CD4-positive, alpha-beta T cell treated with Interleukin-10 for 1 hour (primary cell): ENCODE measurements at places on chromosomes 16 and 17.

DNA sequence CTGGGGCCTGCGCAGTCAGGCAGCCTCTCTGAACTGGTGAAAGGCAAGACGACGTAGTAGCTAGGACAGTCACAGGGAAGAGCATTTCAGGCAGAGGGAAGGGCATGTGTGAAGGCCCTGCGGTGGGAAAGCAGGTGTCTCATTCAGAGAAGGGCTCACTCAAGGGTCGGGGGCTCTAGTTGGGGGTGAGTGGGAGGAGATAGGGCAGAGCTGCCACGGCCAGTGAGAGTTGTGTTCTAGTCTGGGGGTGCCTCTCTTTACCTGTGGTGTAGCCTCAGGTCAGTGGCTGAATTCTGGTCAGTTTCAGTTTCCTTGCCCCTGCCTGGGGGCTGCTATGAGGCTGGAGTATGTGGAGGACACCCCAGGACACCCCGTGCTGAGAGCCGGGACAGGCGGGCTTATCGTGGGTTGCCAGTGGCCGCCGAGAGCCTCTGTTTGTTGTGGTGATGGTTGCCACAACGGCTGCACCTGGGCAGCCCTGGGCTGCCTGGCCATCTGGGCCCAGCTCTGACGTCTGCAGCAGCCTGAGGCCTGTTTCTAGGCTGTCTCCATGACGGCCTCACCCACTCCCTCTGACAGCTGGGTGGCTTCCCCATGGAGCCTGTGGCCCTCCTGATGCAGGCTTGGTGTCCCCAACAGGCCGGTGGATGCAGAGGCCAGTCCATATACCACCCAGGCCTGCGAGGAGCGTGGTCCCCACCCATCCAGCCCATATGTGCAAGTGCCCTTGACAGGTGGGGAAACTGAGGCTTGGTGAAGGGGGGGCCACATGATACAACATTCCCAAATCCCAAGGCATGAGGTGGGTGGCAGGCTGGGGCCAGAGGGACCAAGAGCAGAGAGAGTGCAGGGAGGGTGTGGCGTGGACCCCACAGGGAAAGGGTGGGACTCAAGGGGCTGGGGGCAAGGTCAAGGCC lies 10.8 kb downstream of the MAP2K3 start:
- DNase-seq = no peak

- DNase-seq = no peak
Observed at GRCh38 chr17:36880268-36880905, 56.9 kb upstream of the LHX1 start.

- no peak for DNase-seq
Observed at GRCh38 chr17:65193305-65193704, 56.1 kb downstream of the RGS9 start.

GRCh38 chr16:8777217-8777616 lies 20.2 kb downstream of the TMEM186 start:
- no peak for DNase-seq

GRCh38 chr17:77045441-77046041 lies 95.2 kb upstream of the SEC14L1 start:
- no peak for DNase-seq

GRCh38 chr17:3433741-3434140 lies at the start of gene OR1E2:
Gene OR1E2 (minus strand): TSS chr17:3433841. CDS start chr17:3433841, 0 bp downstream.
- DNase-seq = no peak

GRCh38 chr16:73365016-73365551 lies 317.2 kb upstream of the ZFHX3 start:
- no peak for DNase-seq

DNA sequence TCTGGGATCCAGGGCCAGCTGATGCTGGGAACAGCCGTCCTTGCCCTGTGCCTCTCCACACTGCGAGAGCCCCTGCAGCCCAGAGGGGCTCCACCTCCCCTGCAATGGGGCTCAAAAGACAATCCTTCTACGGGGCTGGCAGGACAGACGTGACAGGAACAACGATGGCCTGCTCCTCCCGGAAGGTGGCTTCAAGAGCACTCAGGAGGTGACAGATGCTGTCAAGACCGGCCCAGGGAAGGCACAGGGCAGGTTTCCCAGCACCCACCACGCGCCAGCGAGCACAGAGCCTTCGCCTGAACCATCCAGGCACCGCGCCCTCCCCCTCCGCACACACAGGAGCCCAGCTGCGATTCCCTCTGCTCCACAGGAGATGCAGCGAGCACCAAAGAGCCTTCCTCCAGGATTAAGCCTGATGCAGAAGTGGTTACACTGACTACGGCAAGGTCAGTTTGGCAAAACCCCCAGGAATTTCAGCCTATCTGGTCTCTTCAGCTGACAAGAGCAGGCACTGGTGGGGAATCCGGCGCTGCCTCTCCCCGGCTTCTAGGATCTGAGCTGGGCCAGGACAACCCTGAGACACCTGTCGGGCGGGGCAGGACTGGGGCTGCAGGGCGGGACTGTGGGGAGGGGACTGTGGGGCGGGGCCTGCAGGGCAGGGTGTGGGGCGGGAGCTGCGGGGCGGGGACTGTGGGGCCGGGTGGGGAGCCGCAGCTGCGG lies 103.4 kb downstream of the ZNF778 start:
- no peak for DNase-seq

DNA sequence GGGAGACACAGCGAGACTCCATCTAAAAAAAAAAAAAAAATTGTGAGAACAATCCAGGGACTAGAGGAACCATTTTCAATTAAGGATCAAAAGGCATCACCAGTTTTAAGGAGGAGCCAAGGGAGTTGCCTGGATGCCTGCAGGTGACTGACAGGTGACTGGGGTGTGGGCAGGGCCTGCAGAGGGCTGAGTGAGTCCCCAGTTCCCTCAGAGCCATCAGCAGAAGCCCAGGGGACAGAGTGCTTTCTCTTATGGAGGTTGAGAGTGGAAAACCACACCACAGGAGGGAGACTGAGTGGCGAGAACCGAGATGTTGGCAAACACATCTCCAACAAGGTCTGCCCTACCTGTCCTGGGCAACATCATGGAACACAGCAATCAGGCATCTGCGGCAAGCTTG lies 27.1 kb upstream of the CREBBP start:
- no peak for DNase-seq

DNA sequence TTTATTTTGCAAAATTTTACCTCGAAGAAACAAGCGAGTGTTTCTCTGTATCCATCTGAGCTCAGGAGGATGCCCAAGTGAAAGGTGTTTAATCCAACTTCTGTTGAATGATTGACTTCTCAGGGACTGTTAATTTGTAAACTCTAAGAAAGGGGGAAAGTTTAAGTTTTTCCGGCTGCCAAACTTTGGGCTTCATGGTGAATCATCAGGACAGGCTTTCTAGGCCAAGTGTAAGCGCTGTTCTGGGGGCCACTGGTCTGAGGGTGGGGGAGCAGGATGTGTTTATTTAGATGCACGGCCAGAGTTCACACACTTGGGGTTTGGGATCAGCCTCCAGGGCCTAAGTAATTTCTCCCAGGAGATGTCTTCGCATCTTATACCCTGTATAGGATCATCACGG lies 110.4 kb downstream of the PITPNC1 start:
- DNase-seq = no peak

DNA sequence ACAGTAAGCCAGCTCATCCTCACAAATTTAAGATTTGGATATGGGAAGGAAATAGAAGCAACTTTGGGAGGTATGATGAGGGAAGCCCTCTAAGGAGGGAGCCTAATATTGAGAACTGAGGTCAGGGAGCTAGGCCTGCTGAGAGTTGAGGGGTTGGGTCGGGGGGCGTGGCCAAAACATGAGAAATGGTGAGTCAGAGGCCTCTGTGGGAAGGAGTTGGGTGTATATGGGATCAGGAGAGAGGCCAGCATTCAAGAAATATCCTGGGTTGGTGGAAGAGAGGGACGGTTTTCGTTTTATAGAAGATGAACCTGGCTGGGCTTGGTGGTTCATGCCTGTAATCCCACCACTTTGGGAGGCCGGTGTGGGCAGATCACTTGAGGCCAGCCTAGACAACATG lies 48.4 kb downstream of the CLEC16A start:
- DNase-seq = no peak

- DNase-seq = no peak
Observed at GRCh38 chr16:2176047-2176446, 20.4 kb downstream of the CASKIN1 start.

DNA sequence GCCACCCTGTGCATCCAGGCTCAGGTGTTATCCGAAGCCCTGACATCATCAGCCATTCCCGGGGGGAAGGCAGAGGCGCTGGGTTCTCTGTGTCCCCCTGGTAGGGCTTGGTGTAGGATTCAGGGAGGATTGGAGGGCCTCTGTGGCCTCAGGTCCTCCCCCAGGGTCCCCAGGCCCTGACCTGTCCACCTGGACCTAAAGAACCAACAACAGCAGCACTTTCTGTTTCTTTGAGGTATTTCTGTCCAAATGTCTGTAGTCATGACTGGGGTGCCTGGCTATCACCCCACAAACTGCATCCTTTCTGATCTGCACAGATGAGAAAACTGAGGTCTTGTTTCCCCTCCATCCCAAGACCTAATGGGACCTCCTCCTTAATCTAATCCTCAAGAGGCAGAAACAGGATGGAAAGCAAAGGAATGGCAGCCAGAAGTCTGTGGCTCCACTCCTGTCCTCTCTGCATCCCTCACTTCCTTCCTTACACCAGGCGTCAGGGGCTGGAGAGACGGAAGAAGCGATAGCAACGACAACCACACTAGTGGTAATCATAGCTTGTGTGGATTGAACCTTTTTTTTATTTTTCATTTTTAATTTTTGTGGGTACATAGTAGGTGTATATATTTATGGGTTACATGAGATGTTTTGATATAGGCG lies 11.8 kb downstream of the NLRC5 start:
- DNase-seq = no peak

DNA sequence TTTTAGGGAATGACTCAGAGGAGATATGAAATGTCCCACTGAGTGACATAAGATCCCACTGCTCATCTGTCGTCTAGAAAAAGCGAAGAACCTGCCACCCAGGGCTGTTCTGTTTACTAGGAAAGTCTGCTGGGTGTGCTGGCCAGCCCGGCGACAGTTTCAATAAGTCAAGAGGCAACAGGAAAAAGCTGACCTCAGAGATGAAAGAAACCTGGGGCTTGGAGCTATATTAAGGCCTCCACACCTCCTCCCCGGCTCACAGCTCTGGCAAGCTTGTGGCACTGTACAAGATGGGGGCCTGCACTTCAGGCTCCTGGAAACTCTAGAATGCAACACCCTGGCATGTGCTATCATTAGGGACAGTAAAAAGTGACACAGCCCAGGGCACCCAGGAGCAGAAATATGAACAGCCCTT lies 10.6 kb downstream of the ZFHX3 start:
- no peak for DNase-seq

DNA sequence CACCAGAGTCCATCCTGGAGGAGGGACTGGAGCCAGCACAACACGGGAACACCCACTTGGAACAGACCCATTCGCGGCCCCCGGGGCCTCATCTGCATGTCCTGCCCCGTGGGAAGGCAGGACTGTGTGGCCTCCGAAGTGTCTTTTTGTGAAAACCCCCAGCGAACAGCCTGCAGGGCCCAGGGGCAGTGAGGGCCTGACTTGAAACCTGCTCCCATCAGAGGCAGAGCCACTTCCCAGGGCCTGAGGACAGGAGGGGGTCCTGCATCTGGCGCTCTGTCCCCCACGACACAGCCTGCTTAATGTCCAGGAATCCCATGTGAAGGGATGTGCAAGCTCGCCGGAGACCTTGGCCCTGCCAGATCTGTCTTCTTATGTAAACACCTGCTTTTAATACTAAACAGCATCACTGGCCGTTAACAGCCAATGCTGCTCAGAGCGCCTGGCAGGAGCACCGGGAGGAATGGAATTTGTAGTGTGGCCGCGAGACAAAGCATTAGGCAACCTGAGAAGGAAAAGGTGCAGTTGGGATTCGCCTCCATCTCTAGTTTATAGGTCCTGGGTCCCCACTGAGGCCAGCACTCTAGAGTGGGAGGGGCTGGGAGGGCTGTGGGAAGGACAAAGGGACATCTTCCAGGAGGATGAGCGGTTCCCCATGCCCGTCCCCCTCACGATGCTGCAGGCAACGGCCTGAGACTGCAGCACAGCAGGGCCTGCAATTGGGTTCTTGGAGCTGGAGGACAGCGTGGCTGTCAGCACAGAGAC lies 9.6 kb upstream of the EVPL start:
- no peak for DNase-seq

DNA sequence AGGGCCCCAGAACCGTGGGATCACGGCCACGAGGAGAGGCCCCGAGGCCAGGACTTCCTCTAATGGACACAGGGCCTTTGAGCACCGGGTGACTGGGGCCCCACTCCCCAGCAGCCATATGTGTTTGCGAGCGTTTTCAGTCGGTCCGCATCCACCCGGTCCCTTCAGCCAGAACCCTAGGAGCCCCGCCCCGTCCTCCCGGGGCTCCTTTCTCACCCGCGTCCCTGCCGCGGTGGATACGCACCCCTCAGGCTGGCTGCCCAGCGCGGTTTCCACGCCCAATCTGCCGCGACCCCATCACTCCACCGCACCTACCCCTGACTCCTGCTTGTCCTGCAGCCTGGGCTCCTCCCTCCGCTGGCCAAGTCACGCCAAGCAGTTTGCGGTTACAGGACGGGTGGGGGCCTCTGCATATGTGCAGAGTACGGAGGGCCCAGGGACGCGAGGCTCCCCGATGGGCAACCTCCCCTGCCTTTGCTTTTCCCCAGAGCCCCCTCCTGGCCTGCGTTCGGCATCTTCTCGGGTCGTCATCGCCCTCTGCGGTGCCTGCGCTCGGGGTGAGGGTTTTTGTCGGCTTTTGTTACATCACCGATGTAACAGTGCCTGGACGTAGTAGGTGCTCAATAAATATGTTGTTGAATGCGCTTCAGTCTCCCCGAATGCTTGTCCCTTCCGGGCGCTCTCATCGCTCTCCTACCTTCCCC lies 1.0 kb upstream of the TTYH2 start:
- no peak for DNase-seq

DNA sequence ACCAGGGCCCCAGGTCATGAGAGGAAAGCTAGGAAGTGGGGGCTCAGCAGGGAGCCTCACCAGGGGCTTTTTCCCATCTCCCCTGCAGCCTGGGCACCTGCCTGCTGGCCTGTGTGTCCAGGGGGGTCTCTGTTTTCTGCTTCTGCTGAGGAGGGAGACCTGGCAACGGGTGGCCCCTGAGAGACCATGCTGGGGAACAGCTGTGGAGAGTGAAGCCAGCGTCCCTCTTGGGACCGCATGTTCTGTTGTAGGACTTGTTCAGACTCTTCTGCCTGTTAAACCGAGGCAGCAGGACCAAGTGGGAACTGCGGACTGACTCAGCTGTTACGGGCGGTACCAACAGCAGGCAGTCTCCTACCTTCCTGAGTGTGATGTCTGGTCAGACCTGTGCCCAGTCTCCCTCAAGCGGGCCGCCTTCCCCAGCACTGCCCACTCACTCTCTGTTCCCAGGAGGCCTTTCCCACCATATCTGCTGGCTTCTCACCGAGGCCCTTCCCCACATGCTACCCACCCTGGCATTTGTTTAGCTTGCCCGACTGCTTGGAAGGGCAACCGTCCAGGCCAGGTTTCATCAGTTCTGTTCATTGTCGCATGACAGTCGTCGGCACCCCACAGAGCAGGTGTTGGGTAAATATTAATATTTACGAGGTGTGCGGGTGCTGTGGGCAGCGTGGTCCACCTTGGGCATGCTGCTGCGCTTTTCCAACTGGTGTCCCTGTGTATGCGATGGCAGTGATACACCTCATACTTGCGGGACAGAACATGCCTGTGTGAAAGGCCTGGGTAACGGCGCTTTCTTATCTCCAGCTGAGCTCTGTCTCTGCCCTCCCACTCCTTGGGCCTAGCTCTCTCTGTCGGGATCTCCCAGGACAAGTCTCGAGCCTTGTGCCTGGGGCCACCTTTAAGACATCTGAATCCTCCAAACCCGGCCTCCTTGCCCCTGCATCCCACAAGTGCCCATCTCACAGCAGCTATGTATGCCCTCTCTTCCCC lies 69.4 kb downstream of the MPRIP start:
- no peak for DNase-seq
